Fibroblast of skin of right quadriceps (primary cell): ENCODE measurements at places on chromosomes 11 and 22.

DNA sequence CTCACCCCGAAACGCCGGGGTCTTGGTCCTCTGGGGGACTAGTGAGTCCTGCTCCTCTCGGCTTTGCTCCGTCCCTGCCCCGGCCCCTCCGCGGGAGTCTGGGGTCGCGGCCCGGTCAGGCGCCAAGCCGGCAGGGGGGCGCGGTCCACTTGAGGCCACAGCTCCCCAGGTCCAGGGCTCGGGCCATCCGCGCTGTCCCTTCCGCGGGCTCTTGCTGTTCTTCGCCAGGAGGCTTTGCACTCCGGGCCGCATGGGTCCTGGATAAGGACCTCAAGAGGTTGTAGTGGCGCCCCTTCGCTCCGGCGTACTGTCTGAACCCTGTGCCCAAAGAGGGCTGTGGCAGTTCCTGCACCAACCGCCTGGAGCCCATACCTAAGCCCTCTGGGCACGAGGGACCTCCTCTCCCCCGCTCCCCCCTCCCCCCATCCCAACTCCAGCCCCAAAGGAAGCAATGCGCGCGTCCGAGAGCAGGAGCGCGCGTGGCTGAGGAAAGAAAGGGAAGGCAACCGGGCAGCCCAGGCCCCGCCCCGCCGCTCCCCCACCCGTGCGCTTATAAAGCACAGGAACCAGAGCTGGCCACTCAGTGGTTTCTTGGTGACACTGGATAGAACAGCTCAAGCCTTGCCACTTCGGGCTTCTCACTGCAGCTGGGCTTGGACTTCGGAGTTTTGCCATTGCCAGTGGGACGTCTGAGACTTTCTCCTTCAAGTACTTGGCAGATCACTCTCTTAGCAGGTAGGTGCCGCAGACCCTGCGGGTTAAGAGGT lies at the start of gene ADM:
TSS of gene ADM (plus strand) at position 579 of the 767 bp plus-strand sequence. CDS start 628 bp downstream, outside the sequence.
- peak; percentile 98 for DNase-seq

DNA sequence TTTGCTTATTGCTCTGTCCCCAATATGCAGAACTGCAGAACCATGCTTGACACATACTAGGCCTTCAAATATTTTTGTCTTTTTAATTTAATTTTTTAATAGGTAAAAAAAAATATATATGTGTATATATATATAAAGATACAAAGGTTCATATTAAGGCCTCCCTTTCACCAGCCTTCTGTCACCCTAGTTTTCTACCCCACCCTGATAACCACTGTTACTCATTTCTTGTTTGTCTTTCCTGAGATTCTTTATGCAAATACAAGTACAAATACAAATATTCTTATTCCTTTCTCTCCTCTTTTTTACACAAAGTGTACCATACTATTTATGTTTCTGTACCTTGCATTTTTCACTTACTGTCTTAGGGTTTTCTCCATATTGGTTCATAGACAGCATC lies 43.0 kb downstream of the UVRAG start:
- no peak for DNase-seq

GRCh38 chr11:132669949-132670348 lies 862.4 kb downstream of the OPCML start:
- DNase-seq, result no peak

DNA sequence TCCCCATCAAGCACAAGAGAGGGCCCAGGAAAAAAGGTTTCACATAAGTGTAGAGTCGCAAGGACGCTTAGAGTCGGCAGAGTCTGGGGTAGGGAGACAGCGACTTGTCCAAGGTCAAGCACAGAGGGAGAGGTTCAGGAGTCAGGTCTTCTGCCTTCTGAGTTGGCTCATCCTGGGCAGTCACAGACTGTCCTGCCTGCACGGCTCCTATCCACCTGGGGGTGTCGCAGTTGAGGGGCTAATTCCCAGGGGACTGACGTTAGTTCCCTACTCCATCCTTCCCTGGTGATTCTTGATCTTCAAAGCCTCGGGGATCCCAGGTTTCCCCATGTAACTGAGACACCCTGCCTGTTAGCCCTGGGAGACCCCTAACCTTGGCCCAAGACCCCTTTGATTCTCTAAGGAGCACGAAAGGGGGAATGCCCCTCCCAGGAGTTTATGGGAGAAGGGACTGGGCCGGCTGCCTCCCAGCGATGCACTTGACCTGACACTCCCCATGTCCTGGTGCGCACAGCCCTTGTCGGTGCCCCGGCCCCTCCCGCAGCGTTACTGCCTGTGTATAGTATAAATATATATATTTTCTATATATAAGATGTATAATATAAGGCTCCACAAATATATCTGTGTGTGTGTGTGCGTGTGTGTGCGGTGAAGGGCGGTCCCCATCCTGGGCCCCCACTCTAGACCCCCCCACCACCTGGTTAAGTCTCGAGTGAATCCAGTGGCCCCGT lies 14.7 kb upstream of the TAB1 start:
- DNase-seq, result peak; percentile 27

DNA sequence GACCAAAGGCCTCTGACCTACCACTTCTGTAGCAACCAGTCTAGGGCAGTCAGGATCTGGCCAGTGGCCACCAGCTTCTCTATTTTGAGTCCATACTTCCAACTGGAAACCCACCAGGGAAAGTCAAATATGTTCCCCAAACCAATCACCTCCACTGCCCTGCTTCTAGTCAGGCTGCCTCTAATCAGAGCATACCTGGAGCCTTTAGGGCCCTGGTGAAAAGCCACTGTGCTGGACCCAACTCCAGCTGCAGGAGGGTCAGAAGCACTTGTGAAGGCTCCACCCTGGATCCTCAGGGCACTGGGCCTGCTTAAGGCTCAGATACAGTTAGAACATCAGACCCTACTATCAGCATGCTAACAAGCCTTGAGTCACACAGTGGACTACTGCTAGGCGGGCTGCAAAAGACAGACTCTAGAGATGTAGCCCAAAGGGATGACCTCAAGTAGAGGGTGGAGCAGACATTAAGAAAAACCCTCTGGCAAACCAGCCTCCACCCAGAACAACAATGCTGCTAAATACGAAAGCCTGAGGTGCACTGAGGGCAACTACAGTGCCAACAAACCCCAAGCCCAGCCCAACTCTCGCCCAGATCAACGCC lies 69.2 kb downstream of the DGCR2 start:
- no peak for DNase-seq

GRCh38 chr22:34800260-34800980 lies 265.5 kb upstream of the ISX start:
- peak; percentile 86 for DNase-seq

- no peak for DNase-seq
Measured at GRCh38 chr11:114088836-114089235, 29.3 kb downstream of the ZBTB16 start.

DNA sequence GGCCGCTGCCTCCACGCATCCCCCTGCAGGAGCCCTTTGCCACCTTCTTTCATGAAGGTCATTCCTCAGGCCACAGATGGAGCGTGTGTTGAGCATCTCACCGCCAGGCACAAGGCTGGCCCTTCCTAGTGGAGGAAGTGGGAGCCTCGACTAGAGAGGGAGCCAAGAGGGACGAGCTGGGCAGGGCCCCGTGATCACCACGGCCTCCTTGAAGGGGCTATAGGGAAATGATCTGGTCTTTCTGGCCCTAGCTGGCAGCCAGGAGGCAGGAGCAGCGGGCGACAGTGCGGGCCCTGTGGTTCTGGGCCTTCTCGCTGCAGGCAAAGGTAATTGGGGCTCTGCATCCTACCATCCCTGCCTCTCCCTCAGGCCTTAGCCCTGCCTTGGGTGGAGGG lies 49.1 kb downstream of the PISD start:
- DNase-seq, result no peak

GRCh38 chr11:47106798-47107411 lies 69.8 kb downstream of the ARFGAP2 start:
- no peak for DNase-seq

- DNase-seq, result no peak
Measured at GRCh38 chr22:38040953-38041759, 16.0 kb upstream of the PICK1 start.

DNA sequence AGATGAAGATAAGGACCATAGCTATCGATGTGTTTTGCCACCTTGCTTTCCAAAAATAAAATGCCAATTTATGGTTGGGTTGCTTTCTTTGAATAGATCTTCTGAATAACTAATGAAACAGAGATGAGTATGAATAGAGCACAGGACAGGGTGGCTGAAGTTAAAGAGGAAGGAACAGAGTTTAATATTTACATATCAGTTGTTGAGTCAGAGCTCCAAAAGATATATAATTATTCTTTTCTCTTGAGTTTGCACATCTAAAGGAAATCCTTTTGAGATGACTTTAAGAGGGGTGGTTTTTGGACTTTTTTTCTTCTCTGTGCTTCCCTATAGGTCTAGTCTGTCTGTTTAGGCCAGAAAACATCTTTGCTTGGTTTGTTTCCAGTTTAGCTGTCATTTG lies 115.2 kb downstream of the DDX10 start:
- DNase-seq, result no peak

GRCh38 chr11:76820184-76820566 lies 37.0 kb downstream of the TSKU start:
- DNase-seq, result no peak
